ENCODE measurements at places on chromosomes 2 and 18.

DNA sequence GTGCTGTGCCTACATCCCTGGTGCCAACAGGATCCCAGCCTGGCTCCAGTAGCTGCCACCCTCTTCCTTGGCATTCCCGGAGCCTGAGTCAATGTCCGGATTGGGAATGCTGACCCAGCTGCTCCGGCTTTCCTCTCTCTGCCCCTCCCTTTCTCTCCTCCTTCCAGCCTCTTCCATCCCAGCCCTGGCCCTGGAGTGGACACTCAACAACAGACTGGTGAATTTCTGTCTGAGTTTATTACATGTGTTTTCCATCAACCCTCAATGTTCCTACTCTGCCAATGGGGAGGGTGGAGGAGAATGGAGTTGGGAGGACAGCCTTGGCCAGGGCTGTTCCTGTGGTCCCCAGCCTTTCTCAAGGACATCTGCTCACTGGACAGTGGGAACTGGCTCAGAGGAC, 917 bp upstream of the PRKAG3 start:
- DNase-seq, result no peak

DNA sequence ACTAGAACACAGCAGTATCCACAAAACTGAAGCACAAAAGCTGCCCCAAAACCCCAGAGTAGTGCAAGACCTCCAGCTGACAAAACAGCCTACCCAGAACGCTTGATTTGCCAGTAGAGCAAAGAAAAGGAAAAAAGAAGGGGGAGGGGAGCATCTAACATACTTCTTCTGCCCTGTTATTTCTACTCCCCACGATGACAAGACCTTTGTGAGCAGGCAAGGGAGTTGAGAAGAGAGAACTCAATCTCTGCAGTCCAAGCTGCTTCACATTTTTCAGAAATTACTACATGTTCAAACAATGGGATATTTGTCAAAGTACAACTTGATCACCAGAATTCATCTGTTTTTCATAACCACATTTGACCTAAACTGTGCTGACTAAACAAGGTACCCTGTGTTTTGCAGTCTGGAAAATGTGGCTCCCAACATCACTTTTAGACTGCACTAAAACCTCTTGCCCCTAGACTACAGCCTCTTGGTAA, 286.7 kb downstream of the EXOC6B start:
- DNase-seq, result peak; percentile 80

GRCh38 chr2:223526106-223526505, 76.1 kb downstream of the SCG2 start:
- no peak for DNase-seq

DNA sequence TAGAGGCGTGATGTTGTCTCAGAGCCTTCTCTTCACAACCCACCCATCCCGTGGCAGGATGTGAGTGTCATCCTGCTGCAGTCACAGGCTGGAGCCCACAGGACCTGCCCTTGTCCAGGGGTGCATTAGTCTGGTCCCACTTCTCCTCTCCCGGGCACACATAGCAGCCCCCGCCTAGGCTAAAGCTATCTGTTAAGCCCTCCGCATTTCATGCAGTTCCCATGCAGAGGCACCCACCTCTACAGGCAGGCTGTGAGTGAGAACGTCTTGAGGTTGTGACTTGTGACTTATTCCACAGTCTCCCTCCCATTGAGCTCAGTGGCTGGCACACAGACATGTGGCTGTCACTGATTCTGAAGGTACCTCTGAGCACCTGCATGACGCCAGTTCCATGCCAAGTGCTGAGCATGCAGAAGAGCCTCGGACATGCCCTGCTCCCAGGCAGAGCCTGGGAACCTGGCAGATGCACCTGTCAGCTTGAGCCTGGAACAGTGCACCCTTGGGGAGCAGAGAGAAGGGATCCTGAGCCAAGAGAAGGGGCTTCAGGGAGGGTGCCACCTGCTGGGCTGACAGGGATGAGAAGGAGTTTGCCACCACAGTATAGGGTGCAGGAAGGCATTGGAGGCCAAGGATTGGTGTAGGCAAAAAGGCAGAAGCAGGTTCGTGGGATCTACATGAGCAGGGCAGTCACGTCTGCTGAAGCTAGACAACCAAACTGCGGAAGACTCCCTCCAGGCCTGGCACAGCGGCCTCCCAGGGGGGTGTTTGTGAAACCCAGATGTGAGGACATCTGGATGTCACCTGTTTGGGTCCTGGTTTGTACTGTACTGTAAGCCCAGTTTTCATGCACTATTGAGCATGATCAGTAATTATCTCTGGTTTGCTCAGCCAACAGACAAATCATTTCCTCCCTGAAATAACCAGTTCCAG, 213.6 kb downstream of the GLI2 start:
- no peak for DNase-seq

- DNase-seq, result no peak
These were observed 6.9 kb upstream of the KYNU start for GRCh38 chr2:142870526-142870925.

- peak; percentile 70 for DNase-seq
These were observed 153.5 kb upstream of the PGAP1 start for GRCh38 chr2:197079832-197080555.

- DNase-seq, result no peak
These were observed 145.1 kb upstream of the RMP24 start for GRCh38 chr18:35827275-35827902.

DNA sequence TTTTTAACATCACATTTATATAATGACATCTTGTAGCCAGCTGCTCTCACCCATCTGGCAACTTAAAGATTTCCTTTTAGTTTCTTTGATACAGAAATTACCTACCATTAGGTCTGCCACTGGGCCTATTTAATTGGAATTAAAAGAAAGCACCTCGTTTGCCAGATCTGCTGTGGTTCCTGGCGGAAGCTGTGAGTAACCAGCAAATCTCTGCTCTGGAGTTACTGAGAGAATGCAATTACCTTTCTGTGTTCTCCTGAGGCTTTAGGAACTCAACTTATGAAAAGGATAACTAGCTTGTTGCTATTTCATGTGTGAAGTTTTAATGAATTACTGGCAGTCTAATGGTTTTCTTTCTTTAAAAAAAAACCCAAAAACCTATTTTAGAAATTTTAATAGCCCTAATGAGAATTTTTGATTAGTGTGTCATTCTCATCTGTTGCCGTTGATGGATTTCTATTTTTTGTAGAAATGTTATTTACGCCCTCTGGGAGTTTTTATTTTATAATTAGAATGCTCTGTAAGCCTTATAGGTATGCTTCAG, 69.7 kb upstream of the LYPD6B start:
- DNase-seq, result no peak

DNA sequence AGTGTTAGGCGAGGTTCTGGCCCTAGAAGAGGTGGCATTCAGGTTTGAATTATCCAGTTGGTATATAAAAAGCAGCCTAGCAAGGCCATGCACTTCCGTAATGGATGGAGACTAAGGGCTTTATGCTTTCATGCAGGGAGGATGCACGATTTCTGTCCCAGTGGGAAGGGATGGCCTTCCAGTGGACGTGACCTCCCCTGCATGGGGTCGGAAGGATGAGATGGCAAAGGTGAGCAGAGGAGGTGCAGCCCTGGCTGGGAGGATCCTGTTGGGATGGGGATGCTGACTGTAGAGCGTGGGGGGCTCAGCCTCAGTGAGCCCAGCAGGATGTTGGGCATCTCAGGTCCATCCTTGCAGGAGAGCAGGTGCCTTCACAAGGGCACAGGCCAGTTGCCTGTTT, 4.8 kb downstream of the ASB18 start:
- no peak for DNase-seq

DNA sequence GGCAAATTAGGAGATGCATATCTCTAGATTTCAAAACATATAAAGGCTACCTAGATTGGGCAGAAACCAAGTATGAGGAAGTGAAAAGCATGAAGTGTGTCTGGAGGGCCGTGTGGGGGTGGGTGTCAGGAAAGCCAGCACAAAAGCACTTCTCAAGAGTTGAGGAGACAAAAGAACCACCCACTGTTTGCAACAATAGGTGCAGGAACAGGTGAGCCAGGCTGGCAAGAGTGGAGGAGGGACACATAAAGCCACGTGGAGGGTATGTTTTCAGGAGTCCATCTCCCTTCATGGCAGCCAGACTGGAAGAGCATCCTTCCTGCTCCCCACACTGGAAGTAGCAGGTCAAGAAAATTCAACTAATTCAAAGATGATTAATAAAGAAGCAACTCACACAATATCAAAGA, 96.4 kb downstream of the CERS6 start:
- no peak for DNase-seq

GRCh38 chr2:25528173-25528572, 145.2 kb downstream of the DTNB start:
- peak; percentile 81 for DNase-seq

DNA sequence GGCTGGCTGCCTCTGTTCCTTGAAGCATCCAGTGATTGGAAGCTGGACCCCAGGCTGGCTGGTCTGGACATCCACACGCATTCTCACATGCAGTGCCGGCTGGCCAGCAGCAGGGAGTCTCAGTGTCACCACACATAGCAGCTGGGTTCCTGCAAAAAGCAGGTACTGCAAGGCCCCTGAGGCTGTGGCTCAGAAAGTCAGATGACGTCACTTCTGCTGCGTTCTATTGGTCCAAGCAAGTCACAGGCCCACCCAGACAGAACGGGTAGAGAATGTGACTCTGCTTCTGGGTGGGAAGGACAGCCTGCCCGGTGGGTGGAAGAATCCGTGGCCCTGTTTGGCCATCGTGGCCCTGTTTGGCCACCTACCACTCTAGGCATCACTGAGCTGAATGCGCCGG, 51.3 kb upstream of the SPP2 start:
- DNase-seq, result no peak

DNA sequence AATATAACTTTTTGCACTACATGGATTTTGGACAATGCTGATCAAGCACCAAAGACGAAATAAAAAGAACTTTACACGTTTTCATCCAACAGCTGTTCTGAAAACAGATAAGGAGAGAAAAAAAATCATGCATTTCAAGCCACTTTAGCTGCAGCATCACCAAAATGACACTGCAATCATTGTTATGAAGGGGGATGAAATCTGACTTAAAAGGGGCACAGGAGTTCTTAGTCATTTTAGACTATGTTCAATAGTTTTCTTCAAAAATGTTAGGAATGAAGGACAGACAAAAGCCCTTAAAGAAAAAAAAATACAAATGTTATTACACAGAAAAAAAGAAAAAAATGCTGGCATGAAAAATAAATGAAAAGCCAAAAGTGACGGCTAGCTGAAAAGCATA, 71.2 kb downstream of the CUL3 start:
- no peak for DNase-seq

DNA sequence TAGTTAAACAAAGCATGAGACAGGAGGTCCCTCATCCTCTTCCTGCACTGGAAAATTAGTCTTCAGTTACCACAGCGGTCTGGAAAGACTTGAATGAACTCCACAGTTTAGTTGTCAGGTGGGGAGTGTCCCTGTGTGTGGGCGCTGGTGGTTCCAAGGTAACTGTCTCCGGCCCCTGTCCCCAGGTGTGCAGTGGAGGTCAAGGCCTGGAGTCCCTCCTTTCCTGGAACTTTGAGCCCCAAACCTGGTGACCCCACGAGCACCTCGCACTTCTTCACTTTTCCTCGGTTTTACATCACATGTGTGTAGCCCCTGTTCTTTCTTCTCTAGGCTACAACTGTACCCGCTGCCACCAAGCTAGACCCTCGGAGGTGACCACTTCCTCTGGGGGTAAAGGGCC, 28.0 kb upstream of the INHBB start:
- no peak for DNase-seq

Data from fibroblast of skin of right quadriceps (primary cell).